ENCODE measurements at places on chromosomes 13 and 19.

DNA sequence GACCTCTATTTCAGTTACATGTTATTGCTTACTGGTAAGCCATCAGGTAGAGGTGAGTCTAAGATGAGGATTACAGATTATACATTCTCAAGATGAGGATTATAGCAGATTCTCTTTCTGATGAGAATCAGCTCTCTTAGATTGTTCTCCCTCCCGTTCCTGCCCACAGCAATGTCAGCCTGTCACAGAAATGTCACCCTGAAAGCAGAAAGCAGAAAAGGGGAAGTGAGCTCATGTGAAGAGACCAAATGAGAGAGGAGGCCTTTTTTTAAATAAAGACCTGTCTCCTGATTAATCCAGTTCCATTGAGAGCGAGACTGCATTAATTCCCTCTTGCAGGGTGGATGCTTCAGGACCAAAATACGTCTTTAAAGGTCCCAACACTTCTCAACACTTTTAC lies 445.6 kb downstream of the KCTD12 start:
- DNase-seq: no peak

DNA sequence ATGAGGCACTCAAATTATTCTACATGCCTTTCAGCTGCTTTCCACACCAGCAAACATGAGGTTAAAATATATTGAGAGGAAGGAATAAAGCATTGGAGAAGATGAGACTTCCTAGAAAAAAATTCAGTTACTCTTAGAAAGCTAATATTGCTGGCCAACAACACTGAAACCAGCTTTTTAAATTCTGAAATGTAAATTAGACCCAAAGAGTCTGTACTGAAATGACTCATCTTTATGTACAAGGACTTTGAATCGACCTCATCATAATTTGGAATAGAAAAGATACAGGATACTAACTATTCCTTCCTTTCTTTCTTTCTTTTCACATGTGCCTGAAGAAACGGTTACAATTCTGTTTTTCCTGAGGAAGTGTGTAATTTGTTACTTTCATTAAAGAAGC lies 6.5 kb upstream of the HSPH1 start:
- DNase-seq: no peak

- no peak for DNase-seq
Observed at GRCh38 chr13:36124236-36124822, 6.9 kb downstream of the DCLK1 start.

DNA sequence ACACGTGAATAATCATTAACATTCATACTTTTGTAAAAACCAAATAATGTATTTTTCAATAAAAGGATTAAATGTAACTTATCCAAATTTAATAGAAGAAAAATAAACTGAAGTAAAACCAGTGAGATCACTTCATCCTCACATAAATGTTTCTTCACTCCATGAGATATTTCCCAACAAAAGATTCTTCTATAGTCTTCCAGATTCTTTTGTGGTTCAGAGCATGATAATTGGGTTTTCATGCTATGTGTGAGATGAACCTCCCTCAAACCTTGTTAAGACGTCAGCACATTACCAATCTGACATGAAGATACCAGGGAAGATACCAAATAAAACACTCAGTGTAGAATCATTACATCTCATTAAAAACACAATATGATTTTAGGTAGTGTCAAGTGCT lies 62.9 kb upstream of the OXGR1 start:
- no peak for DNase-seq

DNA sequence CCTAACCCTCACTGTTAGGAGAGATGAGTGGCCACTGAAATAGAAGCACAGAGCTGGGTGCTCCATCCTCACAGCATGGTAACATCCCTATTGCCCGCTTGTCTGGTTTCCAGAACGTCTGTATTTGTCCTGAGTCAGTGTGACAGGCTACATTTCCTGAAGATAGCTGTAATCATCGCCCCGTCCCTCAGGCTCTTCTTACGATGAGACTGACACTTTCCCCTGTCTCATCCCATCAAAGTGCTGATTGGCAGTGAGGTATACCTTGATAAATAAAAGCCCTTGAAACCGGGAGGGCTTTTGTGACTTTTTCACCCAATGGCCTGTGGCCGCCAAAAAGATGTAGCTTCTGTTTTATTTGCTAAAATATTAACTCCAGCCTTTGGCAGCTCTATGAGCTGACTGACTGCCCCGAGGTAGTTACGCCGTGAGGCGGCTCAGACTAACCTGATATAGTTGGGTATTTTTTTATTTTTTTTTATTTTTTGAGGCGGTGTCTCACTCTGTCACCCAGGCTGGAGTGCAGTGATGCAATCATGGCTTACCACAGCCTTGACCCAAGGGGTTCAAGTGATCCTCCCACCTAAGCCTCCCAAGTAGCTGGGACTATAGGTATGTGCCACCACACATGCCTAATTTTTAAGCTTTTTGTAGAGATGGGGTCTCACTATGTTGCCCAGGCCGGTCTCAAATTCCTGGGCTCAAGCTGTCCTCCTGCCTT lies 5.7 kb upstream of the LRRC4B start:
- no peak for DNase-seq

DNA sequence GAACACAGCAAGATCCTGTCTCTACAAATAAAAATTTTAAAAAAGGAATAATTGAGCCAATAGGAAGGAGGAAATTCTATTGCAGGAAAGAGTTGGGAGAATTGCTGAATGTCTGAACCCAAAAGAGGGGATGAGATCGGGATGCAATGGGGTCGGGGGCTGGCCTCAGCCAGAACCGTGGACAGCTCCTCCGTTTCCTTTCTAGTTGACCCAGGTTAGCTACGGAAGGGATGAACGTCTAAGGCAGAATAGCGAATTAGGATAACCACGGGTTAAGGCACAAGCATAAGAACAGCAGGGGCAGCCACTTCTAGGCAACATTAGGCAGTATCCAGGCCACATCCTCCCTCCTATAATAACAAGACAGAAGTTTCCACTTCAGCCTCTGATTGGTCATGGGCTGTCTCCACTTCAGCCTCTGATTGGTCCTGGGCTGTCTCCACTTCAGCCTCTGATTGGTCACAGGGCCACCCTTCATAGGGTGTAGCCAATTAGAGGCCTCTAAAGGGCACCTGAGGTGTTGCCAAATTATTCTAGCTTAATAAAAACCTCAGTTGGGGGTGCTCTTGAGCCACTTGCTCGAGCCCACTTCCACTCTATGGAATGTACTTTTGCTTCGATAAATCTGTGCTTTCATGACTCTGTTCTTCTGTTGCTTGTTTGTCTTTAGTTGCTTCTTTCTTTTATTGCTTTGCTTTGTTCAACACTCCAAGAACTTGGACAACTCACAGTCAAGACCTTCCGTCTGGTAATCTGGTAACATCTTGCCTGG lies 24.9 kb upstream of the TPM4 start:
- no peak for DNase-seq

- peak; percentile 87 for DNase-seq
Observed at GRCh38 chr19:7852851-7853769, 21.1 kb downstream of the PRR36 start.

- DNase-seq: no peak
Observed at GRCh38 chr13:48502601-48503319, 30.1 kb downstream of the RCBTB2 start.

DNA sequence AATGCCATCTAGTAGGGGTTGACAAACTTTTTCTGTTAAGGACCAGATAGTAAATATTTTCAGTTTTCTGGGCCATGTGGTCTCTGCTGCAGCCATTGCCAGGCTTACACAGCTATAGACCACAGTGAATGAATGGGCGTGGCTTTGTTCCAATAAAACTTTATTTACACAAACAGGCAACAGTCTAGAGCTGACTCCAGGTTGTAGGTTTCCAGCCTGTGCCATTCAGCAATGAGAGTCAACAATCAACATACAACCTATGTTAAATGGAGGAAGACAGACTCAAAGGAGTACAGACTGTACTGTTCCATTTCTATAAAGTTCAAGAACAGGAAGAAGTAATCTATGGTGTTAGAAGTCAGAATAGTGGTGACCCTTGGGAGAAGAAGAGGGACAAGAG lies 15.2 kb upstream of the IZUMO2 start:
- no peak for DNase-seq

GRCh38 chr13:79271616-79272015 lies 134.4 kb downstream of the RBM26 start:
- no peak for DNase-seq

DNA sequence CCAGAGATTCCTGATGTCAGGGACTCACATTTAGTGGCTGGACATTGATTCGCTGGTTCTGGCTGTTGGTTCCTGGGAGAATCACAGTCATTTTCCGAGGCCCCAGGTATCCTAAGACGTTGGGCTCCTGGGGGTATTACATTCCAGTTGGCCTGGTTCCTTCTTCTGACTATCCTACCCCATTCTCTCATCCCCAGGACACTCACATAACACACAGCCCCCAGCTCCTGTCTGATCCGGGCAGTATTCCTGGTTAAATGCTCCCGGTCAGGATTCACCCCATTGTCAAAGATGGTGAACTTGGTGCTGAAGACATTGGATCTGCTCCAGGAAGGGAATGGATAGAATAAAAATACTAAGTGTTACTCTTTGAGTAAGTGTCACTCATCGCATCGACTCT lies 11.5 kb downstream of the PPP1R15A start:
- no peak for DNase-seq

DNA sequence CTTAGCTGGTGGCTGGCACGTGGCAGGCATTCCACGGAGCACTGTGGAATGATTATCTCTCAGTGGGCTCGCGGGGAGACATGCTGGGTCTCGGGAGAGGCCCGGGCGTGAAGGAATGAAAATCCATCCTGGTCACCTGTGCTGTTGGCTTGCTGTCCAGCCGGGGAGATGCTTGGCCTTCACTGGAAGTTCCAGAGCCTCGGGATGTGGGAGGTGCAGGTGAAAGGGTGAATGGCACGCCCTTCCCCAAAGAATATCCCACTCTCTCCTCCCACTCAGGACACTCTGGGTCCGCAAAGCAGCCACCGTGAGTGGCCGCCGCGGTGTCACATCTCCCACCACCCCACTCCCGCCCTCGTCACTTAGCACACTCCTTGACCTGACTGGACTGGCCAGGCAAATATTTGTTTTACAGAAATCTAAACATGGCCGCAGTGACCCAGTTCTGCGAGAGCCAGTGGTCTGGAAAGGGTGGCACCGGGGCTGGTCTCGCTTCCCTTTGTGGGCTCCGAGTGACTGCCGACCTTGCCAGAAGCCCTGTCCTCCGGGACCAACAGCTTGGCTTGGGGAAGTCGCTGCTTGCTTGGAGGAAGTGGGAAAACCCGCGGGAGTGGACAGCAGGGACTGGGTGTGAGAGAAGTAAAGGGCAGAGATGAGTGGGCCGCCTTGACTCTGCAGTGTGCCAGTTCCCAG lies 8.0 kb downstream of the DPP9 start:
- DNase-seq: no peak

- no peak for DNase-seq
Observed at GRCh38 chr19:14033946-14034345, 2.4 kb downstream of the IL27RA start.

- DNase-seq: no peak
Observed at GRCh38 chr13:80552851-80553440, 212.0 kb upstream of the SPRY2 start.

DNA sequence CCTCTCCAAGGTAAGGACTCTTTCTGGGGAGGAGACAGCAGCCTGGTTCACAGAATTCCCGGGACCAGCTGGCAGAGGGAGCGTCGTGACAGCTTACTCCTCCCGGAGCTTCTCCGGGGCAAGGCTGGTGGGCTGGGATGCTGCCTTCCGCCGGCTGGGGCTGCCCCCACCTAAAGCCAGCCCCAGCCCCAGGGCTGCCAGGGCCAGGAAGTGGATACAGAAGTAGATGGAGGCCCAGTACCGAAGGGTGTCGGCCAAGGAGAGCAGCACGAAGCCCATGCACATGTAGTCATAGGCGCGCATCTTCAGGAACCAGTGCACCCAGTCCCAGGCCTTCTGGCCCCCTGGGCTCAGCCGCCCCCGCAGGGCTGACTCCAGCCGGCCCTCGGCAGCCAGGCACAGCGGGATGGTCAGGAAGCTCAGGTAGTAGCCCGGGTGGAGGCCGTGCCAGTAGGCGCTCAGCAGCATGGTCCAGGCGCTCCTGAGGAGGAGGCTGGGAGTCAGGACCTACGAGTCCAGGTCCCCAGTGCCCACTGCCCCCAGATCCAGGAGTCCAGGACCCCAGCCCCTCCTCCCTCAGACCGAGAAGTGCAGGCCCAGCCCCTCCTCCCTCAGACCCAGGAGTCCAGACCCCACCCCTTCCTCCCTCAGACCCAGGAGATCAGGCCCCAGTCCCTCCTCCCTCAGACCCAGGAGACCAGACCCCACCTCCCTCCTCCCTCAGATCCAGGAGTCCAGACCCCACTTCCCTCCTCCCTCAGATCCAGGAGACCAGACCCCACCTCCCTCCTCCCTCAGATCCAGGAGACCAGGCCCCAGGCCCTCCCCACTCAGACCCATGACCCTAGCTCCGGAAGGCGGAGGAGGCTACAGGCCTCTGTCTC lies 1.2 kb upstream of the TMC4 start:
- DNase-seq: no peak

GRCh38 chr13:51999921-52000320 lies 11.3 kb downstream of the ATP7B start:
- DNase-seq: no peak

DNA sequence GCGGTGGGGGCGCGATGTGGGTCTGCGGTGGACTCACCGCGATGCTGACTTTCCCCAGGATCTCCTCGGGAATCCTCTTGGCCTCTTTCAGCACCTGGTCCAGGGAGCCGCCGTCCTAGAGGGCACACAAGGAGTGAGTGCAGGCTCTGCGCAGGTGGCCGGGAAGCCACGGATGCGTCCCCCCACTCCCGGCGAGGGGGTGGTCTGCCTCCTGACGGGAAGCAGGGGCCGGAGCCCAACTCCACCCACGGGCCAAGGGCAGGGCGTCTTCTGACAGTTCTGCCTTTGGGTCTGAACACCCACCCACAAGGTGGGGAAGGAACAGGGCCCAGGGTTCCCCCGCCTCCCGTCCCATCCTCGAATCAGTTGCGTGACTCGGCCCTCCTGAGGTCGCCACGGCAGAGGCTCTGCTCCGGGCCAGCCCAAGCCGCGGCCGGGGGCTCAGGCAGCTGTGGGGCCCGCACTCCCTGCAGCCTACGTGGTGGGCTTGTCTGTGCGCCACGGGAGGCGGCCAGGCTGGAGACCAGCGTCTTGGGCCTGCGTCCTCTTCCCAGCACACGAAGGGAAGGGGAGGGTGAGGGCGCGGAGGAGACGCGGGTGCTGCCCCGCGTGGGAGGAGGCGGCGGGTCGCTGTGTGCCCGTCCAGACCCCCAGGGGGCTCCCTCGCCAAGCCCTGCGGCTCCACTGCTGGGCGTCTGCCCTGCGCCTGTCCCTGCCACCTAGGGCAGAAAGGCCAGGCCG lies 21.4 kb downstream of the MAP2K2 start:
- DNase-seq: no peak

GRCh38 chr13:70353096-70353495 lies 244.8 kb upstream of the KLHL1 start:
- no peak for DNase-seq
